EL (cell line): ENCODE measurements at places on chromosomes 13 and 19.

GRCh38 chr13:28582225-28582891, 76.6 kb upstream of the POMP start:
- peak; percentile 16 for DNase-seq

- DNase-seq: no peak
These were observed 561.6 kb downstream of the TBC1D4 start for GRCh38 chr13:74920361-74920760.

GRCh38 chr13:111335298-111335697, 14.9 kb downstream of the TEX29 start:
- no peak for DNase-seq

DNA sequence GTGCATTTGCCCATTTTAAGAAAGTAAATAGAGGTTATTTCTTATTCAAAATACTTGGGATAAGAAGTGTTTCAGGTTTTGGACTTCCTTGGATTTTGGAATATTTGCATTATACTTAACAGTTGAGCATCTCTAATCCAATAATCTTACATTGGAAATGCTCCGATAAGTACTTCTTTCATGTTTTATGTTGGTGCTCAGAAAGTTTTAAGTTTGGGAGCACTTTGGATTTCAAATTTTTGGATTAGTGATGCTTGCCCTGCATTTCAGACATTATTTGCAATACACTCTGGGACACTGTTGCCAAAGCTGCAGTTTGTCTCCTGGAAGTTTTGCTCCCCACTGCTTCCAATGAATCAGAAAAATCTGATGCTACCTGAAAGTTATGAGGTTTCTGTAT, 691.9 kb upstream of the SLITRK6 start:
- DNase-seq: no peak

DNA sequence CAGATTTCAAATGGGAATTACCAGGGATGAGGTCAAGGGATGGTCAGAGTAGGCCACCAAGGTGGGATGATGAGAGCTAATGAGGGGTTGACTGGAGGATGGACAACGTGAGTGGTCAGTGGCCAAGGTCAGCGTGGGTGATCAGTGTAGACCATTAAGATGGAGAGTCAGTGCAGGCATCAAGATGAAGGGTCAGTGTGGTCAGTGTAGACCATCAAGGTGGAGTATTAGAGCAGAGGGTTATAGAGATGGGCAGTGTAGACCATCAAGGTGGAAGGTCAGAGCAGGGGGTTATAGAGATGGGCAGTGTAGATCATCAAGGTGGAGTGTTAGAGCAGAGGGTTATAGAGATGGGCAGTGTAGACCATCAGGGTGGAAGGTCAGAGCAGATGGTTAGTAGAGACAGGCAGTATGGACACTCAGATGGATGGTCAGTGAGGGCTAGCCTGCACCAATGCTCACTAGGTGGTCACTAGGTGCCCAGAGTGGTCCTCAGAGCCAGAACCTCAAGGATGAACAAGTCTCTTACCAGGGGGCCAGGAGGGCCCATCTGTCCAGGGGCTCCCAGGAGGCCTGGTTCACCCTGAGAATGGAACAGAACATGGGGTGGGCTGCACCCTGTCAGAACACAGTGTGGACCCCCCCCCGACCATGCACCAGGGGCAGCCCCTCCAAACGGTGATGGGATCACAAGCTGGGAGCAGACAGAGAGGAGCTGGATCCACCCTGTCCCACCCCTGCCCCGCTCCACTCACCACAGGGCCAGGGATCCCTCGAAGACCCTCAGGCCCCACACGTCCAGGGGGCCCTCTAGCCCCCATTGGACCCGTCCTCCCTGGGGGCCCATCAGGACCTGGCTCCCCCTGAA, 32.7 kb upstream of the OLFM2 start:
- no peak for DNase-seq

GRCh38 chr13:113032291-113032690, 63.3 kb downstream of the MCF2L start:
- DNase-seq: no peak

- no peak for DNase-seq
These were observed 127.9 kb downstream of the DIAPH3 start for GRCh38 chr13:60035874-60036273.

DNA sequence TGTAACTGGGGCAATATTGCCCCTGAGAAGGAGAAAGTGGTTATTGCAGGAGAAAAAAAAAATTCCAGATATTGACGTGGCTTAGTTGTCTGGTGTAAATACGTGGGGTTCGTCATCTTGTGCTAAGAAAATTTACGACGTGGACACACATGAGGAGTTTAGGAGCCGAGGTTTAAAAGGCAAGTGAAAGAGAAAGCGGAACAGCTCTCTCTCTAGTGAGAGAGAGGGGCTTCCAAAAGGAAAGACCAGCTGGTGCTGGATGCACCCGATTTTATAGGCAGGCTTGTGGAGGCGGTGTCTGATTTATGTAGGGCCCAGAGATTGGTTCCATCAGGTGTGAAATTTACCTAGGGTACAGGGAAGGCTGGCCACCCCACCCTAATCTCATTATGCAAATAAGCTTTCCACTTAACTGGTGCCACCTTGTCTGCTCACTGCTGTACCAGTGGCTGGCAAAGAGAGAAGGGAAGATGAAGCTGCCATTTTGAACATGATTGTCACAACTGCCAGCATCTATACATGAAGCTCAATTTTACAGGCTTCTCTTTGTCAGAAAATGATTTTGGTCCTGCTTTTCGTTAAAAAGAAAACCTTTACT, 845.1 kb downstream of the DACH1 start:
- DNase-seq: no peak

- DNase-seq: peak; percentile 96
These were observed 158.9 kb downstream of the EFNB2 start for GRCh38 chr13:106376401-106377112.

DNA sequence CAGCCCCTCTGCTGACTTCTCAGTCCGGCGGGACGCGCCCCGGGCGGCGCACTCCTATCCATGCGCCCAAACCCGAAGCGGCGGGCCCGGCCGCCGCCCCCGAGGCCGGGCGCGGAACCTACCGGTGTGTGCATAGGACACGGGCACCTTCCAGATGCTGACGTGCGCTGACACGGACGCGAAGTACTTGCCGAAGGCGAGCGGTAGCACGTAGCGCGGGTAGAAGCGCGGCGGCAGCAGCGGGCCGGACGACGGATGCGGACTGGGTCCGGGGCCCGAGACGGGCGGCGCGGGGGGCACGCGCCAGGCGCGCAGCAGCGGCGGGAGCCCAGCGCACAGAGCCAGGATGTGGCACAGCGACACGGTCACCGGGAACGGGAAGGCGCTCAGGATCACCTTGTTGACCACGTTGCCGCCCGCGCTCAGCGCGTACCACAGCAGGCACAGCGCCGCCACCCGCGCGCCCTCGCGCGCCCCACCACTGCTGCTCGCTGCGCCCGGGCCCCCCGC, 338 bp downstream of the SLC35E1 start:
- peak; percentile 33 for DNase-seq

DNA sequence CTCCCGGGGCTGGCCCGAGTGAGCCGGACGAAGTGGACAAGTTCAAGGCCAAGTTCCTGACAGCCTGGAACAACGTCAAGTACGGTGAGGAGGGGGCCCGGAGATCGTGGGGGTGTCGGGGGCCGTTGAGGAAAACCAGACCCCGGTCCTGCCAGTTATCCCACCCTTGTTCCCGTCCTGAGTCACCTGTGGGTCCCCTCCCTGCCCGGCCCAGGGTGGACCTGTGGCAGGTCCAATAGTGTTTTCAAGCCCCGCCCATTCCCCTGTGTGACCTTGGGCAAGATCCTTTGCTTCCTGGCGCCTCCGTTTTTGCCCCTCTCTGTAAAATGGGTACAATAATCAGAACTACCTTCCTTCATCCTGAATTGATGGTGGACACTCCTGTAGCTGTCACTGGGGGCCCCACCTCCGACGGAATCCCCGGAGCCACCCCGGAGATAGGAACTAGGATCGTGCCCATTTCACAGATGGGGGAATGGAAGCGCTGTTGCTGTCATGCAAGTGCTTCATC, 593 bp downstream of the ATG4D start:
- DNase-seq: no peak

GRCh38 chr19:2016041-2016807, 710 bp upstream of the BTBD2 start:
- peak; percentile 83 for DNase-seq
